ENCODE measurements at places on chromosomes 2 and 18.

GRCh38 chr2:3282056-3282998, 95.3 kb downstream of the EIPR1 start:
- DNase-seq: peak; percentile 54

DNA sequence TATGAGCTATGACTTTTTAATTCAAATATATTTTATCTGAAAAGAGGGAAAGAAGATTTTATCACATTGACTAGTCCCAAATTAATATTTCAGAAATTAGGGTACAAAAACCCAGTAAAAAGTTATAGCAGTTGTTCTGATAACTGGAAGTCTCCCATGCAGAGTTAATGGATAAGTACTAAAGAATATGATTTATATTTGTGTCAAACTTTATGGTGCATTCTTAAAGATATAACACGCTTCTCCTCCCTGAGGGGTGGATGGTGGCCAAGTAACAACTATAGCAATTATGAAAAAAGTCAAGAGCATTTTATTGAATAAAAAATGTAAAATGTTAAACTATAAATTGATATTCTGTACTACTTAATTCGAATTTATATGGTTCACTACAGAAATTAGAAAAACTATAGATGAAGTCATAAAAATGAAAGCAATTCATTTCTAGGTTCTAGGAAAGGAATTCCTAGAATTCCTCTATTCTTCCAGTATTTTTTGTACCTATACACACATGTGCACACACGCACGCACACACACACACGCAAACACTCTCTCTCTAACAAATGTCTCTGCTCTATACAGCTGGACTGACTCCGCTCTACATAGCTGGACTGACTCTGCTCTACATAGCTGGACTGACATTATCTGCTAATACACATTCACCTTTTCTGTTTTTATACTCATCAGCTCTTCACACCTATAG, 111.3 kb downstream of the PRELID3A start:
- DNase-seq: no peak

GRCh38 chr2:79131687-79132086, 11.4 kb downstream of the REG1A start:
- no peak for DNase-seq

- no peak for DNase-seq
Observed at GRCh38 chr18:78457011-78457410, 522.6 kb upstream of the SALL3 start.

DNA sequence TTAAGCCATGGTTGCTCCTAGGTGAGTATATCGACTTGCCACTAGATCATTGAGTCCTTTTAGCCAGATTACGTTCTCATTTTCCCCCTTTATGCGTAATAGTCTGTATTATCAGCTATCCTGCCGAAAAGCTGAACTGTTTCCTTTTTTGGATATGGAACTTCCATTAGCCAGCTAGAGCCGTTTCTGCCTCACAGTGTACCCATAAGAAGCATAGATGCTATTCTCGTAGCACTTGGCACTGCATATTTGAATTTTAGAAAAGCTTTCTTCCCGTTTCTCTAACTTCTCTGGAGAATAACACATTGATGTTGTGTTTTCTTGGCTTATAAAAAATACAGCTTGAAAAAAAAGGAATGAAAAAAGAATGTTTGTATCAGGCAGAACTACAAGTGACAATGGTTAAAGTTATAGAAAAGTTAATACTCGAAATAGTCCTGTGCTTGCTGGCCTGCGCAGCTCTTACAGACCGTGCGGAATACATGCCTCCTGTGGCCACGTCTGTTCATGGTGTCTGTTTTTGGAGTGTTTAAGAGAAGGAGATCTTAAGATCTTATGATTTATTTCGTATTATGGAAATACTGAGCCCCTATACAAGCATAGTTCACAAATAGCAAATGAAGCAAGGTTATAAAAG, 710 bp downstream of the DUSP19 start:
- no peak for DNase-seq

DNA sequence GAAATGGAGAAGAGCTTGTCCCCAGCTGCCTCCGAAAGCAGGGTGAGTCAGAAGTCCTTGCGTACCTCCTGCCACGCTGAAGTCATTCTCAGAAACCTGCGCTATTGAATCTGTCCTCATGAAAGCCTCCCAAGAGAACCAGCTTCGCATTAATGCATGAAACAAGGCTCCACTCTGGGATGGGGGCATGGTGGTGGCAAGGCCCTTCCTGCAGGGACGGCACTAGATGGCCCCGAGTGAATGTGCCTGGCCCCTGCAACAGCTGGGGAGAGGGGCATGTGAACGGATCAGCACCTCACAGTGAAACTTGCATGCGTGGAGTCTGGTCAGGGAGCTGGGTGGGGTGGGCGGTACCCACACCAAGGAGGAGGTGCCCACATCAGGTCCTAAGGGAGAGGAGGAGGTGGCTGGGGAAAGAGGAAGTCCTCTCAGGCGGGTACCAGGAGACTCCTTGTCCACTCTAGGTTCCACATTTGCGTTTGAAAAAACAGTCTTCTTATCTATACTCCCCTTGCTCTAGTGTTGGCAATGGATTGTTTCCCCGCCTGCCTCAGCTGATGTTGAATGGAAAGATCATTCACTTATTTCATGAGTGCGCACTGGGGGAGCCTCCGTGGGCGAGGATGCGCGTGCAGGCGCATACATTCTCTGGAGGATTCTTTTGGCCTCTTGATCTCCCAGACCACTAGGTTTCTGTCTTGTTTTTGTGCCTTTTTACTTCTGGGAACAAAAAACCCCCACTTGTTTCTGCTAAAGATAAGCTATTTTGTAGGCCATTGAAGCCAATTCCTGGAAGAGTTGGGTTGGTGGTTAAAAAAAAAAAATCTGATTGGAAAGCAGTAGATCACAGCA, 104.7 kb downstream of the KLHL29 start:
- no peak for DNase-seq

DNA sequence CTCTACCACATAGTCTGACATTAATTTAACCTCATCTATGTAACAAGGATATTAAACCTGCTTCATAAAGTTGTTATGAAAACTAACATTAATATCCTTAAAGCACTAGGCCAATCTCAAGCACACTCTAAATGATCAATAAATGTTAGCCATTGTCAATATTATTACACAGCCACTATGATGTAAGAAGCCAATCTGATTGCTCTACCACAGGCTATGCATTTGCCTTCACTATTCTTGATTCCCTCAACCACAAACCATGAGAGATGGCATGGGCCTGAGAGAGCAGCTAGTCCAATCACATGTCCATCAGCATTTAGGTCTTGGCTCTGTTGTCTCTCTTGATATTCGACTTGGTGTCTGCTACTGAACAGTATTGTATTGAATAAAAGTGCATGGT, 4.2 kb downstream of the SLC25A12 start:
- DNase-seq: no peak

DNA sequence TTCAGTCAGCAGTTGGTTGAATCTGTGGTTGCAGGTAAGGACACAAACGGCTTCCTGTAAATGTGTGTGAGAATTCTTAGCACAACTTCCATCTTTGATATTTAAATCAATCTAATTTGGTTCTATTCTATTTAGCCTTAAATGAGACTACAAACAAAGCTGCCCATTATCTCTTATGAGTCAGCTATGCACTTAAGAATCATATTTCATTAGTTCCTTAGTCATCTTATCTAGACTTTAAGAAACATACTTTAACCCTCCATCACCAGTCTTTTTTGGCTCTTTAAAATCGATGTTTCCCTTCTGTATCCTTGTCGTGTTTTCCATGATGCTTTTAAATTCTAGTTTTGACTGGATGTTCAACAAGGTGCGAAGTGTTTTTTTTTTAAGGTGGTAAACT, 114.4 kb upstream of the TMEM200C start:
- no peak for DNase-seq

DNA sequence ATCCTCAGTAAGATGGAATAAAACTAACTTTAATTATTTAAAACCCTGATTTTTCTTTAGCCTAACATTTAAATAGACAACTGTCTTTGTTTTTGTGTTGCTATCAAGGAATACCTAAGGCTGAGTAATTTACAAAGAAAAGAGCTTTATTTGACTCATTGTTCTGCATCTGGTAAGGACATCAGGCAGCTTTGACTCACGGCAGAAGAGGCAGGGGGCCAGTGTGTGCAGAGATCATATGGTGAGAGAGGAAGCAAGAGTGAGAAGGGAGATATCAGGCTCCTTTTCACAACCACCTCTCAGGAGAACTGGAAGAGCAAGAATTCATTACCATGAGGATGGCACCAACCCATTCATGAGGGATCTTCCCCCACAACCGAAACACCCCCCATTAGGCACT, 64.6 kb upstream of the TFPI start:
- DNase-seq: no peak

GRCh38 chr2:223727562-223727961, 109.8 kb downstream of the AP1S3 start:
- no peak for DNase-seq

DNA sequence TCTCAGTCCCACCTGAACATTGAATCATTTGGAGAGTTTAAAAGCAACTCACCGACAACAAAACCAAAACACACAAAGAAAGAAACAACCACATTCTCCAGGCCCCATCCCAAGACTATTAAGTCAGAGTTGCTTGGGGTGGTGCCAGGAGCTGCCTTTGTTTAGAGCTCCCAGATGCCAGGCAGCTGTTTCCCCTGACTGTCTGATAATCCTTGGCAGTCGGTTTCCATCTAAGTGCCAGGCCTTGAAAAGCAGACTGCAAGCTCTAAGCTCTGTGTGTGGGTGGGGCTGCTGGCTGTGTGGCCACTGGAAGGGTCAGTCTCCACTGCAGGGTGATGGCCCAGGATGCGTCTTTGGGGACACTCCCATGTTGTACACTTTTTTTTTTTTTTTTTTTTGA, 255.3 kb upstream of the AGAP1 start:
- DNase-seq: peak; percentile 79

DNA sequence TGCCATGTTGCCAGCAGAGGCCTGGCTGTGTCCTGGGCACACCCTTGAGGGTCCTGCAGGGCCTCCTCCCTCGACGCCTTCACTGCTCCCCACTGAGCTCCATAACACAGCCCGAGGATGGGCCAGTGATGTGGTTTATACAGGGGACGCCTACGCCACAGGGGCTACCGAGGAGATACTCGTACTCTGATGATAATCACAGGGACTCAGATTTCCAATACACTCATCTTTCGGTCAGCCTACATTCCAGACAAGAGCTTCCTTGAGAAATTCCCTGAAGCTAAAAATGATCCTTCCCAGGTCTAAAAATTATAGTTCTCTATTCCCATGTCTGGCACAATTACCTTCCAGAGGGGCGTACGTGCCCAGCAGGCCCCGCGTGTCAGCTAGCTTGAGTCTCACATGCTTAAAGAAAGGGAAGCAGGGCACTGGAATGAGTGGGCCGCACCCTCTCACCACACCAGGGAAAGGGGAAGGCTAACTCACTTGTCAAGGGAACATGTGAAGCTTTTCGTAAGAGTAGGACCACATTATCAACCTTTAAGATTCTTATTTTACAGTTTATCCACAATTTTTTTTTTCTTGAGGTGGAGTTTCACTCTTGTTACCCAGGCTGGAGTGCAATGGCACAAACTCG, 159.5 kb upstream of the NDUFV2 start:
- no peak for DNase-seq

- DNase-seq: no peak
Observed at GRCh38 chr2:11610624-11611242, 59.3 kb downstream of the NTSR2 start.

GRCh38 chr2:50379351-50379750, 652.6 kb downstream of the NRXN1 start:
- DNase-seq: no peak

Measured in right forelimb (tissue), 1 donor.